Left kidney (tissue), 8 donors: ENCODE measurements at places on chromosomes 6 and 20.

DNA sequence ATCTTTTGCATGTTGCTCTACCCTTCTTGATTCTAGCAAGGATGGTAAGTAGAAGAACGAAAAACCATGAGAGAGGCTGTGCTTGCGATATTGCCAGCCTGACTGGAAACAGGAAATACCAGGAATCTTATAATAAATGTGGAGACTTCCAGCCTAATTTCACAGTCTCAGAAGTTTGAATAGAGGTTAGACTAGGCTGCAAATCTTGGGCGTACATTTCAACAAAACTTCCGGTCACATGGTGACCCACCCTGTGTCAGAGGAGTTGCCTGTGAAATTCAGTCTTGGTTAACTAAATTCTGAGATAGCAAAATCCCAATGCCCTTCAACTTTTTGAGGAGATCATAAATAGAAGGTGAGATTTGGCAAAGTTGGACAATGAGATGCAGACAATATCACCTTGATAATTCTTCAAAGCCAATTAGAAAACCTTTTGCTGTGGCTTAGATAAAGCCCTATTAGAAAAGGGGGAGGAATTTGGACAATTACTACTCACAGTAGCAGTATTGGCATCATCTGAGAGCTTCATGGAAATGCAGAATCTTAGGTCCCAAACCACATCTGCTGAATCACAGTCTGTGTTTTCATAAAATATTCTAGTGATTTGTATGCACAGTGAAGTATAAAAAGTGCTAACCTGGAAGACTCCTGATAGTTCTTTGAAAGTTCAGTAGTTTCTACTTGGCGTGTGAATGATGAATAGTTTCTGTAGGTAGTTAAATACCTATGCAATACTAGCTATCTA lies 262.0 kb upstream of the JAG1 start:
- no peak for DNase-seq

GRCh38 chr6:158610319-158610968 lies 34.1 kb downstream of the DYNLT1 start:
- DNase-seq: no peak

- DNase-seq: no peak
Measured at GRCh38 chr6:169803271-169803811, 51.9 kb downstream of the ERMARD start.

GRCh38 chr20:57069442-57069841 lies 197.0 kb downstream of the BMP7 start:
- DNase-seq: no peak
